Memory B cell (primary cell): ENCODE measurements at places on chromosomes 7 and 10.

- DNase-seq, result no peak
Measured at GRCh38 chr7:6269527-6269926, 2.9 kb downstream of the CYTH3 start.

GRCh38 chr10:71629131-71629530 lies 90.4 kb downstream of the C10orf105 start:
- no peak for DNase-seq

- DNase-seq, result no peak
Measured at GRCh38 chr7:2553831-2554581, 1.3 kb downstream of the BRAT1 start.

- DNase-seq, result no peak
Measured at GRCh38 chr7:158945519-158945918, 89.2 kb downstream of the DYNC2I1 start.

DNA sequence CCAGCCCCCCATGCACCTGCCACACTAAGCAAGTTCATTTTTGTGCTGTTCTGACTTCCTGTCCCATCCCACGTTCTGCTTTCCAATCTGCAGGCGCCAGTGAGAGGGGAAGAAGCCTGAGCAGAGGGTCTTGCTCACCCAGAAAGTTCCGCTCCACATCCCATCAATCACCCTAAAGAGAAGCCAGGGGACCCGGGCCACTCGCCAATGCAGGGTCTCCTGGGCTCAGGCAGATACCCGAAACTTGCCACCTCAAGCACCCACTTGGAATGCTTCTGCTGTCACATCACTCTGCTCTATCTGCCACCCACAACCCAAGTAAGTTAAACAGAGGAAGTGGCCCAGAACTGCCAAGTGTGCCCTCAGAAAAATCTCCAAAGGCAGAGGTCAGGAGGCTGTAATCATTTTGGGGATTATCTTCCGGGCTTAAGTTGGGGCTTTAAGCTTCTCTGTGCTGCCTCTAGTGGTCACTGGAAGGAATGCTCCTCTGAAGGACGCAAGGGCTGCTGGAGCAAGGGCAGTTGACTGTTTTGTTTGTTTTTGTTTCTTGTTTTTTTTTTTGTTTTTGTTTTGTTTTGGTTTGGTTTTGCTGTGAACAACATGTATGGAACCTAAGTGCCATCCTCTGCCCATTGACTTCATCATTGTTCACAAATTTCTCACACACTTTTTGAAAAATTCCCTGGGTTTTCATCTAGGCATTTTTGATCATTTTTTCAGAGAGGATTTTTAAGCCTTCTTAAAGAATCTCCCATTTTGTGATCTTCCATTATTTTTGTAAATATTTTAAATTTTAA lies 25.5 kb downstream of the PRR15 start:
- DNase-seq, result no peak

GRCh38 chr7:147759327-147759943 lies 831.1 kb upstream of the C7orf33 start:
- DNase-seq, result no peak

- DNase-seq, result no peak
Measured at GRCh38 chr7:47435889-47436312, 146.0 kb downstream of the TNS3 start.

DNA sequence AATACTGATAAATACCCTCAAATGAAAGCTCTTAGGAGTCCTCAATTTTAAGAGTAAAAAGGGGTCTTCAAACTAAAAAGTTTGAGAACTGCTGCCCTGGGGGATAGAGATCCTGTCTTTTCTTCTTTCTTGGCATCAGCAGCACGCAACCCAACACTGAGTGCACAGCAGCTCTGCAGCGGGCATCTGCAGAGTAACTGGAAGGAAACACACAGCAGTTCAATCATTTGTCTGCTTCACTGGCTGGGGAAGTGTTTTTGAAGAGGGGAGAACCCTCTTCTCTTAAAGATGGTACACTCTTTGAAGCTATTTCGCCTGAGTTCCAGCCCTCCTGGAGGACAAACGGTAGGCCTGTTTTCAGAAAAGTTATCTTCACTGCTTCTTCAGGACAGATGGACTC lies 193.6 kb downstream of the FGFR2 start:
- DNase-seq, result no peak

- DNase-seq, result no peak
Measured at GRCh38 chr7:117146511-117146910, 176.3 kb downstream of the WNT2 start.

DNA sequence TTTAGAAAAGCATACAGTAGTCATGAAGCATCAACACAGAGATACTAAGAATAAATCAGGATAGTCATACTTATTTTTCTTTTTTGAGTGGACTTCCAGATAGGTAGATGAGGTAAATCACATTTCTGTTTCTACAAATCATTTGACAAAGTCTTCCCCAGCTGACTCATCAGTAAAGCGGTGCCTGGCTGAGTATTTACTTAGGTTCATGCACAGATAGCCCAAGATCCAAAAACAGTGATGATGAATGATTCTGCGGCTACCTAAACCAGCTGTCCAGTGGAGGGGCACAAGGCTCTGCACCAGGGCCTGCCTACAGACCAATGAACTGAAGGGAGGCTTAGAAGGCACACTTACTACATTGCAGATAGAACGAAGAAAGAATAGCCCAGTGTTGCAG lies 113.1 kb downstream of the PARP12 start:
- no peak for DNase-seq

GRCh38 chr10:54620352-54620751 lies 180.7 kb downstream of the PCDH15 start:
- DNase-seq, result no peak

- DNase-seq, result no peak
Measured at GRCh38 chr10:61329854-61330253, 123.3 kb downstream of the TMEM26 start.

GRCh38 chr7:68488341-68489060 lies 1109.8 kb upstream of the AUTS2 start:
- DNase-seq, result no peak

DNA sequence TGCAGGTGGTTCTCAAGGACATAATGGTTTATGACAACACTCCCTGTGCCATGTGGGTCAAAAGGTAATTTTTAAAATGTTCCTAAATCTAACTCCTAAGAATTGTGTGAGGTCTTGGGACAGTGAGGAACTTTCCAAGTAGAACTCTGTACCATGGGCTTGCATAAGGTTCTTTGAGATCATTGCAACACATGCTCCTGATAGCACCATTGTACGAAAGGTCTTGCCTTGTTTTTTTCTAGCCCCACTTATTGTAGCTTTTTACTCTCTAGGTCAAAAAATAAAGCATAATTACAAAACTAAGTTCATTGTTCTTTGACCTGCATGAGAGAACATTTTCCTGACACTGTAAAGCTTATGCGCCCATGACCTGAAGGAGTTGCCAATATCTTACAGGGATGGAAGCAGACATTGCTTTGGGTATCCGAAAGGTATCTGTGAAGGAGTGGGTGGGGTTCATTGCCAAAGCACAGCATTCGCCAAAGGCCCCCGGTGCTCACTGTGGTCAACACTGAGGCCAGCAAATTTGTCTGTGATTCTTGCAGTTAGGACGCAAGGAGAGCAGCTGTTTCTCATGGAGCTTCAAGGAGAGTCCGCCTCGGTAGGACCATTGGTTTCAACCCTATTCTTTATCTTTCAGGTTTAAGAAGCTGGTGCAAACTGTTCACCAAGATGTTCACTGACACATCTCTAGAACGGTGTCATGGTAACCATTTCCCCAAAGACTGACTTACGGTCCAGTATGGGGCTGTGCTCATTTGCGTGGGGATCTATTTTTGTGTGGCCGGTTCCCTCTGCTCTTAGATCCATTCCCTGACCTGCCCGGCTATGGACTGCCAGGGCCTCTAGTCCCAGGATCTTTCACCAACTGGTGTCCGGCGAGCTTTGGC lies 7.6 kb upstream of the PRKAG2 start:
- no peak for DNase-seq

GRCh38 chr7:26326211-26326610 lies 34.5 kb downstream of the SNX10 start:
- no peak for DNase-seq

GRCh38 chr7:104804696-104805095 lies 209.3 kb upstream of the KMT2E start:
- no peak for DNase-seq

DNA sequence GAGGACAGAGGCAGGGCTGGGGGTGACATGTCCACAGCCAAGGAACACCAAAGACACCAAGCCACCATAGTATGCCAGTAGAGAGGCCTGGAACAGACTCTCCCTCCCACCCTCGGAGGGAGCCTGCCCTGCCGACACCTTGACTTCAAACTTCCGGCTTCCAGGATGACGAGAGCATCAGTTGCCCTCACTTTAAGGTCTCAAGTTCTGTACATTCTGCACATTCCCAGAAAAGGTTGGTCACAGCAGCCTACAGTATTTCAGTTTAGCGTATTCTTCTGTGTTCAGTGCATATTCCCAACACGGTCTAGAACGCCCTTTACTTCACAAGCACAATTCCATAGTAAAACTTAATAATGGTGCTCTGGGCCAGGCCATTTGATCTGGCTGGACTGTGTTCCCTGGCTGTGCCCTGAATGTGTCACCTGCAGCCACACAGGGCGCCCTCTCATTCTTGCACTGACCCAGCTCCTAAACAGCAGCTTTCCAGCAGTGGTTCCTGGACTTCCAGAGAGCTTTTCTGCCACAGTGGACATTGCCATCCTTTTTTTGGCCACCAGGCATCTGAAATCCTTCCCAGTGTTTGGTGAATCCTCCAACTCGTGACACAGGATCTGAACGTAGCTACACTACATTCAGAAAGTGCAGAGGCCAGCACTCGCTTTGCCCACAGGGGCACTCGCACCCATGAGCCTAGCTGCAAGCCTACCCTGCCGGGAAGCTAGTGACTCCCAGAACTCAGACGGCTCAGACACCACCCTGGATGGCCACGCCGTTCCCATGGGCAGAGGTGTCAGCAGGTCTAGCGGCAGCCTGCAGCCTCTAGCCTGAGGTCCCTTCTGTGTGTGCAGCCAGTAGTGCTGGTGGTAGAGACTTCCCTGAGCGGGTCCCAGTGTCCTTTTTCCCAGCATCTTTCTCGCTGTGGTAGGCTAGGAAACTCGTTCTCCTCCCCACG lies 36.4 kb upstream of the INSIG1 start:
- no peak for DNase-seq

- DNase-seq, result no peak
Measured at GRCh38 chr10:15821046-15821683, 39.1 kb downstream of the MINDY3 start.

DNA sequence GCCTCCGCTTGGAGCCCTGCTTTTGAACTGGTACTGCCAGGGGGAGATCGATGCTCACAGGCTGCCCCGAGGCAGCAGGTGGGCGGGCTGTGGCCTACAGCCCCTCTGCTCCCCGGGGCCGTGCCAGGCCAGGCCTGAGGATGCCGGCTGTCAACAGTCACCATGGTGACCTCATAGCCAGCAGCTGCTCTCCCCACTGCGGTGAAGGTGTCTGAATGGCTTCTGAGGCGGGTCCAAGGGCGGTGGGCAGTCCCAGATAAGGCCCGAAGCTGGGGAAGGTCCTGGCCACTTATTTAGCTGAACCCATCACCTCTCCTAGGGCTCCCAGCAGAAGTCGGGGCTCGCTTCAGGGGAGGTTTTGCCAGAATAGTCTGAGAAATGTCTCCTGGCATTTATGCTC lies 179.3 kb downstream of the ARHGAP12 start:
- DNase-seq, result no peak

GRCh38 chr7:151775547-151776443 lies 101.1 kb downstream of the PRKAG2 start:
- DNase-seq, result no peak

DNA sequence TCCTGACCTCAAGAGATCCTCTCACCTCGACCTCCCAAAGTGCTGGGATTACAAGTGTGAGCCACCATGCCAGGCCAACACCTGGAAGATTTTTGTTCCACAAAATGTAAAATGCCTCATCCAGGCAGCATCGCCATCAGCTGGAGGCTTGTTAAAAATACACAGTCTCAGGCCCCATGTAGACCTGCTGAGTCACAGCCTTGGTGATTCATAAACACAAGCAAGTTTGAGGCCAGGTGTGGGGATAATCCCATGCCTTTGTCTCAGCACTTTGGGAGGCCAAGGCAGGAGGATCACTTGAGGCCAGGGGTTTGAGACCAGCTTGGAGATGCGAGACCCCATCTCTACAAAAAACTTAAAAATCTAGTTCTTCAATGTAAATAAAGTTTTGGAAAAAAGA lies 49.1 kb upstream of the FOXK1 start:
- DNase-seq, result no peak

DNA sequence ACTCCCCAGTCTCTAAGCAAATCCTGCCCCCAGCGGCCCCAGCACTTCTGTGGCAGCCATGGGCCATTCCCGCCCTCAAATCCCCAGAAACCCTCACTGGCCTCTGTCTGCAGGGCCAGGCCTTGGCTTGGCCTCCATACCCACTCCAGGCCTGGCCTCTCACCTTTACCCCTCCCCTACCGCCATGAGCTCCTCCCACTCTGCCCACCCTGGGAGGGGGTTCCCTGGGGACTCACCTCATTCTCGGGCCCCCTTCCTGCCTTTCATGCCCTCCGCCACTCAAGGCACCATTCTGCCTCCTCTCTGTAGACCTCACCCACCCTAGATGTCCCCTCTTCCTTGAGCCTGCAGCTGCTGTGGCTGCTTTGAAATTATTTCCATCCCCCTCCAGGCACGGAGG lies 41.0 kb downstream of the PRF1 start:
- DNase-seq, result no peak

GRCh38 chr7:55084307-55084706 lies 65.5 kb downstream of the EGFR start:
- no peak for DNase-seq

DNA sequence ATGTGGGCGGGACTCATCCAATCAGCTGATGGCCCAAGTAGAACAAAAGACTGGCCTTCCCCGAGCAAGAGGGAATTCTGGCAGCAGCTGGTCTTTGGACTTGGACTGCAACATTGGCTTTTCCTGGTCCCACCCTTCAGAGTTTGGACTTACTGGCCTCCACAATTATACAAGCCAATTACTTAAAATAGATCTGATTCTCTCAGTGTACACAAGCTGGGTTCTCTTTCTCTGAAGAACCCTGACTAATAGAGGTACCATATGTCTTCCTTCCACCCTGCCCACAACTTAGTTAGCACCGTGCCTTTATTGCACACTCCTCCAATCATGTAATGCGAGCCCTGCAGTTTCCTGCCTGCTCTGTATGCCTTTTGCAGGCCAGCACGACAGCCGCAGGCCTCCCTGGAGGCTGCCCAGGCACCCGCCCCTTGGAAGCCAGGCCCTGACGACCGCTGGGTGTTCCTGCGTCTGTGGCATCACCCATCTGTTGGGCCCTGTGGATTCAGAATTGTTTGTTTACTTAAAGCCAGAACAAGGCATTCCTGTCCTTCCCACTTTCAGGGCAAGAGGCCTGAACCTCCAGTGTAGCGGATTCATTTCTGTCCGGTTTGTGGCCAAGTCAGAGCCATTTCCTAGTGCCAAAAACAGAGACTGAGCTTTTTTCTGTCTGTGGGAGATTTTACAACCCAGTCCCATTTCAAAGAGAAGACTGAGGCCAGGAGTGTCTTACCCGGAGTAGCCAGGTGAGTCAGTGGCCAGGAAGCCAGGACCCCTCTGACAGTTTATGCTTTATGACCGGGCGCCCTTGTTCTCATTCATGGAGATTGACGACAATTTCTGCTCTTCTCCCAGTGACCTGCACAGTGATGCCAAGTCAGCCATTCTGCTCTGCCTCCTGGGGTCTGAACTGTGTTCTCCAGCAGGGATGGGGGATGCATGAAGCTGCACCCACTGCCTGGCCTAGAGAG lies 968 bp upstream of the INMT start:
- DNase-seq, result no peak
